MCF 10A (cell line): ENCODE measurements at places on chromosomes 7 and 10. TPM values are rescaled to one million over a fixed set of nuclear protein-coding genes. Genes with fewer than 3 reads are reported as not detected.

PON1 gene
- not detected in 2 replicates for total RNA-seq

C10orf67 gene
- 0.15 and 0.21 TPM in 2 replicates for total RNA-seq

SFRP4 gene
- total RNA-seq = not detected in 2 replicates

SP8 gene
- 0.16 and 0.71 TPM in 2 replicates for total RNA-seq

CTAGE4 gene
- 23.2 and 26.0 TPM in 2 replicates for total RNA-seq

PRTFDC1 gene
- not detected in 2 replicates for total RNA-seq

NCF1 gene
- total RNA-seq = not detected in 2 replicates

STEAP1 gene
- total RNA-seq = 3.1 and 3.2 TPM in 2 replicates

VCL gene
- 90.2 and 90.9 TPM in 2 replicates for total RNA-seq

ADCK2 gene
- total RNA-seq = 22.2 and 27.8 TPM in 2 replicates

BLNK gene
- 1.0 and 1.1 TPM in 2 replicates for total RNA-seq

CLRN3 gene
- total RNA-seq = not detected in 2 replicates

LIPF gene
- not detected in 2 replicates for total RNA-seq

GTF2IRD1 gene
- 77.6 and 83.1 TPM in 2 replicates for total RNA-seq

LBX1 gene
- not detected in 2 replicates for total RNA-seq
